T-helper 1 cell (primary cell): ENCODE measurements at places on chromosomes 3 and 15.

DNA sequence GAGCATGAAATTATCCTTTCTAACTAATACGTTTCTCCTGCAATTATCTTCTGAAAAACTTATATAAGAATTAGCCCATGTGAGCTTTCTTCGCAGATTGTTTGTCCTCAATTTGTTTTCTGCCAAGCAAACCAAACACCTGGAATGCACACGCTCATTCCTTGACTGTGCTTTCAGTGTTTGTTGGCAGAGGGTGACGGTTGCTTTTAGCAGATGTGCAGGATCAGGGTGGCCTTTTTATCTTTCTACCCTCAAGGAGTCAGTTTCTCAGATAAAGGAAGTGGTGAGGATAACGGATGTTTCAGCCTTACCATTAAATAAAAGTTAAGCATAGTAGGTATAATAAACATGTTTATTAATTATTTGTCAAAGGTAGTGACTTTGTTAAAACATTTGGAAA lies 15.2 kb downstream of the ARPP21 start:
- DNase-seq, result no peak

GRCh38 chr15:79617071-79617470 lies 184.9 kb downstream of the MINAR1 start:
- DNase-seq, result no peak

GRCh38 chr3:193483988-193484539 lies 70.6 kb downstream of the ATP13A4 start:
- no peak for DNase-seq

DNA sequence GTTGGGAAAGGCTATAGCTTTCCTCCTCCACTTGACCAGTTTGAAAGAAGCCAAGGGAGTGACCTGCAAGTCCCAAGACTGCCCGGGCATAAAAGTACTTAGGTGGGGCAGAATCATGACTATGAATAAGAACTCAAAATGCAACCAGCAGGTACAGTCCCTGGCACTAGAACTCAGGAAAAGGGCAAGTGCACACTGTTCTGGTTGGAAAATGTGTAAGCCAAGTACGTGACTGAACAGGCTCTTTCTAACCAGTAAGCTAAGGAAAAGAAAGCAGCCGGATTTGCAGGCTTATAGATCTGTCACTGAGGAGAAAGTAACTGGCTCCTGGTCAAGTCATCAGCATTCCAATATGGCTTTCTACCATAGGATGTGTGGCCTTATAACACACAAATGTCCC lies 101.2 kb upstream of the SLC4A7 start:
- DNase-seq, result no peak

- no peak for DNase-seq
Measured at GRCh38 chr15:99142562-99142961, 37.7 kb downstream of the SYNM start.

DNA sequence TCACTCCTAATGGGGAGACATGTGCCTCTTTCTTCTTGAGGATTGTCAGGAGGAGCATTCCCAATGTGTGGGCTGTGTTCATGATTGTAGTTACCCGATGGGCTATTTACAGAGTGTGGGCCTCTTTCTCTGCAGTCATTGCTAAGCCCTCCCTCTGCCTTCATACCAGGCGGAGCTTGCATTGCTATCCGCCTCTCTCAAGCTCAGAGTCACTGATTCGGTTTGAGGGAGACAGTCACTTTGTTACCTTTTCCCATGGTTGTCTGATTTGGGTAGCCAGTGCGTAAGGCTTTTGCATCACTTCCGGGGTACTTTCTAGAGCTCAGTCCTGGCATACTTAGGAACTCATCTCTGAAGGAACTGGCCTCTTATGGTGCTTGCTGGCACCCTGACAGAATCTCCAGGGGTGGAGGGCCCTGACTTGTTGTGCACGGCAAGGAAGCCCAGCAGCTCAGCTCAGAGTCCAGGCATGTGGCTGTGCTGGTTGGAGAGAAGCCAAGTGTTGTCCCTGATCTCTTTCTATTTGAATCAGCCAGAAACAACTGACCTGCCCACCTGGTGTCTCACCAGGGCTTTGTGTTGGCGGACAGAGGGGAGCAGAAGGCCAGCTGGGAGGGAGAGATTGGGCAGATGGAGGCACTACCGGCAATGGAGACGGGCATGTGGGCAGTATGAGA lies 79.8 kb downstream of the EPHB1 start:
- DNase-seq, result no peak

- DNase-seq, result no peak
Measured at GRCh38 chr3:16478516-16478915, 35.0 kb downstream of the RFTN1 start.

DNA sequence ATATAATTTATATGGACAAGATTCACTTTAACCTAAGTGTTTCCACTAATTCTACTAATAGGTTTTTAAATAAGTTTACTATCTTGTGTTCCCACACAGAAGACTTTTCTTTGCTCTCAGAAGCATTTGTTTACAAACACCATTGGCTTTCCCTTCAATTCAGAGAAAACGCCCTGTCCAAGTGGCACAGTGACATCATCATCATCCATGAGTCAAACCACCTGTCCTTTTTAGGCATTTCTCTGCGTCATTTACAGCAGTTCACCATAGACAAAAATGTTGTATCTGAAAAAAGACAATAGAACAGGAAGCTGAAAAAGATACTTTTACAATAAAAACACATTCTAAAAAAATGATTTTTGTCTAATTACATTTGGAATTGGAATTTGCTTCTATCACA lies 9.3 kb upstream of the BCL2L10 start:
- DNase-seq, result no peak

DNA sequence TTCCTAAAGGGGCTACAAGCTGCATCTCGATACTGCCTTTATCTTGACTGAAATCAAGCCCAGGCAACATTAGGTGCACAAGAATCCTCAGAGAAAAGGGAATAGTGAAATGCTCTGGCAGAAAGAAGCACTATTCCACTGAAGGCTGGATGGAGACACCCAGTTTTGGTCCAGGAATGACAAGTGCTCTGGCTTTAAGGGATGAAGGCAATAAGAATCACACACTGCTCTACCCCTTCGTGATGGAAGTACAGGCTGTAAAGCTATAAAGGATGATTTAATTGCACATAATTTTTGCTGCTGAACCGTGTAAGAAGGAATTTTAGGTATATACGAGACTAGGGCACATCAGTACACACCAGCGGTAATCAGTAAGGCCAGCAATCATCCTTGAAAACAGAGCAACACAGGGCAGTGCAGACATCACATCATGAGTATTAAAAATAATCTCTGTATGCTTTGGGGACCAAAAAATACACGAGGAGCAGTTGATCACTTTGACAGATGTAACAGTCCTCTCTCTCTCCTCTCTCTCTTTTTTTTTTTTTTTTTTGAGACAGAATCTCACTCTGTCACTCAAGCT lies 414.6 kb upstream of the TBL1XR1 start:
- DNase-seq, result no peak

- DNase-seq, result no peak
Measured at GRCh38 chr3:20846832-20847231, 660.8 kb upstream of the SGO1 start.

GRCh38 chr3:30167541-30168011 lies 438.8 kb upstream of the TGFBR2 start:
- no peak for DNase-seq

GRCh38 chr15:77168141-77168540 lies 97.2 kb upstream of the TSPAN3 start:
- no peak for DNase-seq

GRCh38 chr3:74127256-74127655 lies 487.2 kb downstream of the CNTN3 start:
- no peak for DNase-seq

- no peak for DNase-seq
Measured at GRCh38 chr15:41490355-41490754, 3.3 kb upstream of the ITPKA start.

DNA sequence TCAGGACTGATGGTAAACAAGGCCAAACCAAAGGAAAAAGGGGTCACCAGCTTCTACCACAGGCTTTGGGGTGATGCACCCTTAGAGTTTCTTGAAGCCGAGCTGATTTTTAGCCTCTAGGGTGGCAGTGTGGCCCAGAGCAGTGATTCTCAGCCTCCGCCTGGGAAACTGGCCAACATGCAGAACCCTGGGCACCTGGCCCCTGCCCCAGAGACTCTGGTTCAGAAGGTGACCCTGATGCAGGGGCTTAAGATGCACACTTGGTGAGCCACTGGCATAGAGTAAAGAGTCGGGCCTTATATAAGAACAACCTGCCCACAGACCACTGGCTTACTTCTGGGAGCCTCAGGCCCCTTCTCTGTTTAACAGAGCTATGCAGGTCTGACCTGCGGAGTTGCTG lies 44.5 kb downstream of the SYNM start:
- DNase-seq, result no peak
